ENCODE measurements at places on chromosomes 6 and 20.

- no peak overlapping the region for H3K27ac ChIP-seq
- DNase-seq = no peak
- no peaks in the 10 kb centered on the region for H3K27me3 ChIP-seq
- no peaks in the 10 kb centered on the region for H3K4me1 ChIP-seq
- H3K4me3 ChIP-seq = no peak overlapping the region
Observed at GRCh38 chr20:8250539-8251200, 118.6 kb downstream of the PLCB1 start.

GRCh38 chr6:4358414-4359107 is 223.2 kb upstream of the ECI2 start:
- H3K27me3 ChIP-seq = no peaks in the 10 kb centered on the region
- H3K4me3 ChIP-seq = no peak overlapping the region
- H3K4me1 ChIP-seq = peaks cover 5% of the 10 kb centered on the region
- H3K27ac ChIP-seq = no peak overlapping the region
- H3K36me3 ChIP-seq = no peaks in the 10 kb centered on the region

GRCh38 chr20:10795286-10796026 is 121.7 kb upstream of the JAG1 start:
- H3K27ac ChIP-seq = no peak overlapping the region
- H3K36me3 ChIP-seq = no peaks in the 10 kb centered on the region
- peaks cover 12% of the 10 kb centered on the region for H3K4me1 ChIP-seq
- no peak overlapping the region for H3K4me3 ChIP-seq
- DNase-seq = no peak

- H3K4me1 ChIP-seq = peaks cover 27% of the 10 kb centered on the region
- DNase-seq = peak; percentile 69
- H3K27me3 ChIP-seq = no peaks in the 10 kb centered on the region
- H3K36me3 ChIP-seq = peaks cover 3% of the 10 kb centered on the region
Observed at GRCh38 chr6:140436023-140436811, 1061.8 kb upstream of the CITED2 start.

GRCh38 chr6:106275692-106276091 is 49.9 kb downstream of the ATG5 start:
- H3K27ac ChIP-seq = no peak overlapping the region
- no peak for DNase-seq
- H3K4me3 ChIP-seq = no peak overlapping the region

GRCh38 chr20:56461576-56461975 is 6.9 kb upstream of the RTF2 start:
- DNase-seq = no peak
- no peaks in the 10 kb centered on the region for H3K36me3 ChIP-seq
- H3K4me3 ChIP-seq = no peak overlapping the region
- no peak overlapping the region for H3K27ac ChIP-seq

DNA sequence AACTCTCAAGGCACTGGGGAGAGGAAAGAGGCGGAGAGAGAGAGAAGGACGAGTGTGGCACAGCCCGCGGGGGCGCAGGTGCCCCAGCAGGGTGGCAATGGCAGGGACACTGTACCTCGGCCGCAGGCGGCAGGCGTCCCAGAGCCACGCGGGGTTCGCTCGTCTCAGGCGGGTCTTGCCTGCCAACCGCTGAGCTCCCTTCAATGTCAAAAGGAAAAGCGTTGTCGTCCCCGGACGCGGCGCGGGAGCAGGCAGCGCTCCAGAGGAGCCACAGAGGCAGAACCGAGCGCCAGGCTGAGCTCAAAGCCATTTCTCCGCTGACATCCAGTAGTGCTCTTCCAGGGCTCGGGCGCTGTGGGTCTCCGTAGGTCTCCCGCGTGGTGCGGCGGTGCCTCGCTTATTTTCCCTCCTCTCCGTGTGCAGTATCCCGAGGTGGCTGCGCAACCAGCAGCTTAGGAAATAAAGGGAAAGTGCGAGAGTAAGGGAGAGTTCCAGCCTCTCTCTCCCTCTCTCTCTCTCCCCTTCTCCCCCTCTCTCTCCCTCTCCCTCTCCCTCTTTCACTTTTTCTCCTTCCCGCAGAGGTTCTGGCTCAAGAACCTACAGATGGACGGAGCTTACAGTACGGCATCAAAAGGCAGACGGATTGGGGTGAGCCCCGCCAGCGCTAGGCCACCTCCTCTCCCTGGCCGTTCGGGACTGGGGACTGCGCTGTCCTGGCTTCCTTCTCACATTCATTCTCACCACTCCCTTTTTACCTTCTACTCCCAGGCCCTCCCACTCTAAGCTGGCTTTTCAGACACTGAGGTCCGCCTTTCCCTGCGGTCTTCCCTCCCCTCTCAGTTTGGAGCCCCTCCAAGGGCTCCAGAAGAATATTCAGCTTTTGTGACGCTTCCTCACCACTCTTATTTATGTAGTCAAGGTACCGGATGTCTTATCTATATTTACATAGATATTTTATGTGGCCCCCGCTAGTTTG is at the start of gene LAMA4:
Gene LAMA4, minus strand, starts transcription at position 727 of the 976 bp plus-strand sequence. Its CDS starts 417 bp downstream, at position 310.
- peak within 1 kb of the TSS; percentile 56 for H3K4me3 ChIP-seq
- peak; percentile 59 for DNase-seq
- H3K27ac ChIP-seq = no peak within 1 kb of the TSS
- no peaks in the 10 kb centered on the region for H3K36me3 ChIP-seq

DNA sequence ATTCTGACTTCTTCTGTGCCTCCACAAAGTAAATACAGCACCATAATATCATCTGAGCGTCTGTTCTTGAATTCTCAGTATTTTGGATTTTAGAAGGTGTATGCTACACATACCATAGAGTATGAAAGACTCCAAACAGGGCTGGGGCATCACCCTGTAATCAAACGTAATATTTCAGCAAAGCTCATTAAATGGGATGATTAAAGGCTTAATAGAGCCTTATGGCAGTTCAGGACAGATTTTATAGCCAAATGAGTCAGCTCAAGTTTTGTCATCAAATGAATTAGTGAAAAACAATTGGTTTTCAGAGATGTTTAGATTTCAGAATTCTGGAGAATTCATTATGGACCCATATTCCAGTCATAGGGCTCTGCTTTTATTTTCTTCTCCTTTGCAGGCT is 68.9 kb downstream of the TULP4 start:
- peaks cover 6% of the 10 kb centered on the region for H3K4me1 ChIP-seq
- H3K27ac ChIP-seq = no peak overlapping the region

- DNase-seq = no peak
- no peak overlapping the region for H3K27ac ChIP-seq
- no peaks in the 10 kb centered on the region for H3K4me1 ChIP-seq
- no peak overlapping the region for H3K4me3 ChIP-seq
Observed at GRCh38 chr6:51968265-51968664, 119.1 kb downstream of the PKHD1 start.

DNA sequence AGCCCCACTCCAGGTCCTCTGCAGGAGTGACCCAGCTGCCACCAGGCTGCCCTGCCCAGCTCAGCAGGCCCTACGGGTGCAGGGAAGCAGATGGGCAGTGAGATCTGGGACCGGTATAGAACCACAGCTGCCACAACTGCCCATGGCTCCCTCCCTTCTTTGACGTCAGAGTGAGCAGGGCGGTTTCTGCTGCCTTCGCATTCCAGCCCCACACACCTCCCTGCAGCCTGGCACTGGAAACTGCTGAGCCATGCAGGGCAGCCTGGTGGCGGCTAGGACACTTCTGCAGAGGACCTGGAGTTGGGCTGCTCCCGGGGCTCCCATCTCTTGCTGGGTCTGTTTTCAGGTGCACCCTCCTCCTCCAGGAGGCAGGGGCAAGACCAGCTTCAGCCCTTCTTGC is 101.6 kb upstream of the CD93 start:
- no peaks in the 10 kb centered on the region for H3K27me3 ChIP-seq
- no peaks in the 10 kb centered on the region for H3K36me3 ChIP-seq
- no peak overlapping the region for H3K27ac ChIP-seq
- no peaks in the 10 kb centered on the region for H3K4me1 ChIP-seq

- H3K27ac ChIP-seq = no peak overlapping the region
- H3K4me3 ChIP-seq = no peak overlapping the region
- peaks cover 16% of the 10 kb centered on the region for H3K4me1 ChIP-seq
- DNase-seq = no peak
- H3K27me3 ChIP-seq = no peaks in the 10 kb centered on the region
- H3K36me3 ChIP-seq = no peaks in the 10 kb centered on the region
Observed at GRCh38 chr6:152100183-152100618, 292.7 kb downstream of the ESR1 start.

GRCh38 chr6:16397623-16398022 is 159.2 kb downstream of the GMPR start:
- H3K36me3 ChIP-seq = no peaks in the 10 kb centered on the region
- H3K4me1 ChIP-seq = no peaks in the 10 kb centered on the region
- H3K27ac ChIP-seq = no peak overlapping the region
- H3K27me3 ChIP-seq = no peaks in the 10 kb centered on the region

DNA sequence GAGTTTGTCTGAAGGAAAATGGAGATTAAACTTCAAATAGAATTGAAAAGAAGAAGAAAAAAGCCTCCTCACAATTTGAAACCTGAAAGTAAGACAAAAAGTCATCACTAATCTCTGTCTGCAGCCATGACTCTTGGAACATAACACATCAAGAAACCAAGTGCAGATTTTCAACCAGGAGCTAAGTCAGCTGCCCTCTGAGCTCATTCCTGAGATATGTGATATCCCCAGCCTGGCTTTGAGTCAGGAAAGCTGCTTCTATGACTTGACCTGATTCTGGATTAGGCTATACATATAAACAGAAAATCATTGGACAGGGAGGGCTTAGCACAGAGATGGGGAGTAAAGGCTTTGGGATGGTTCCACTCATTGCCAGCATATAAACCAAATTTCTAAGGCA is 891.4 kb downstream of the TFAP2A start:
- H3K4me1 ChIP-seq = no peaks in the 10 kb centered on the region
- no peaks in the 10 kb centered on the region for H3K27me3 ChIP-seq
- H3K4me3 ChIP-seq = no peak overlapping the region
- no peak for DNase-seq

DNA sequence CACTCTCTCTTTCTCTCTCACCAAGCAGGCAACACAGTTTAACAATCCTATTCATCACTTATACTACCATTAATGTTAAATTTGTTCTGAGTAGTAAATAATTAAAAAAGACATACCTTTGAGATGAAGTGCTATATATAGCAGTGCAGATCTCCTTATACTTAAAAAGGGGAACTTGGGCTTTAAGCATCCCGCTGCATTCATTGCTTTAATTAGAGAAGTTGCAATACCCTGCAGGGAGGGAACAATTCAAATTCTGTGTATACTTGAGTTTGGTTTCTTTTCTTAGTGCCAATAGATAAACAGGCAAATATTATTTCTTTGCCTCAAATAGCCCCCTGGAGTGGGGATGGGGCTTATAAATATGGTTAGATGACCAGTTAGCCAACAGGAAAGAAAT is 10.8 kb upstream of the ZBTB24 start:
- no peaks in the 10 kb centered on the region for H3K36me3 ChIP-seq
- no peaks in the 10 kb centered on the region for H3K27me3 ChIP-seq
- H3K4me3 ChIP-seq = no peak overlapping the region
- DNase-seq = no peak
- peaks cover 30% of the 10 kb centered on the region for H3K4me1 ChIP-seq

DNA sequence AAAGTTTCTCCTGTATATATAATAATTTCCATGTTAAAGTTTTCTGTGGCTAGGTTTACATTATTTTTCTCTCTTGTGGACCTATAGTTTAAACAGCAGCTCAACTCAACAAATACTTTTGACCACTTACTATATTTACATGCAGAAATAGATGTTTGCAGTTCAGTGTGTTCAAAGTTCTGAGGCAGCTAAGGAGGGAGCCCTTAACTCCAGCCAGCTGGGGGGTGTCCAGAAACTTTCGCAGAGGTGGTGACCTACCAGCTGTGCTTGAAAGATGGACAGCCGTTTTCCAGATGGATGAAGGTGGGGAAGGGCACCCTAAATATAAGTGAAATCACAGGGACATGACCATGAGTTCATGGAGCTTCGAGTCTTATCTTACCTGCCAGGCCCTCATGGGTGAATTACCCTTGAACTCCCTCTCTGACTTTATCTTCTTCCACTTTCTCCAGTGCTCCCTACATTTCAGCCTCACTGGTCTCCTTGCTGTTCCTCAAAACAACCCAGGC is 33.4 kb downstream of the DHX35 start:
- H3K36me3 ChIP-seq = no peaks in the 10 kb centered on the region
- H3K4me3 ChIP-seq = no peak overlapping the region
- H3K27me3 ChIP-seq = no peaks in the 10 kb centered on the region
- no peak for DNase-seq

- DNase-seq = peak; percentile 53
- H3K4me1 ChIP-seq = peaks cover 5% of the 10 kb centered on the region
- H3K27ac ChIP-seq = no peak overlapping the region
Observed at GRCh38 chr6:136791296-136792094, 782 bp downstream of the MAP3K5 start.

DNA sequence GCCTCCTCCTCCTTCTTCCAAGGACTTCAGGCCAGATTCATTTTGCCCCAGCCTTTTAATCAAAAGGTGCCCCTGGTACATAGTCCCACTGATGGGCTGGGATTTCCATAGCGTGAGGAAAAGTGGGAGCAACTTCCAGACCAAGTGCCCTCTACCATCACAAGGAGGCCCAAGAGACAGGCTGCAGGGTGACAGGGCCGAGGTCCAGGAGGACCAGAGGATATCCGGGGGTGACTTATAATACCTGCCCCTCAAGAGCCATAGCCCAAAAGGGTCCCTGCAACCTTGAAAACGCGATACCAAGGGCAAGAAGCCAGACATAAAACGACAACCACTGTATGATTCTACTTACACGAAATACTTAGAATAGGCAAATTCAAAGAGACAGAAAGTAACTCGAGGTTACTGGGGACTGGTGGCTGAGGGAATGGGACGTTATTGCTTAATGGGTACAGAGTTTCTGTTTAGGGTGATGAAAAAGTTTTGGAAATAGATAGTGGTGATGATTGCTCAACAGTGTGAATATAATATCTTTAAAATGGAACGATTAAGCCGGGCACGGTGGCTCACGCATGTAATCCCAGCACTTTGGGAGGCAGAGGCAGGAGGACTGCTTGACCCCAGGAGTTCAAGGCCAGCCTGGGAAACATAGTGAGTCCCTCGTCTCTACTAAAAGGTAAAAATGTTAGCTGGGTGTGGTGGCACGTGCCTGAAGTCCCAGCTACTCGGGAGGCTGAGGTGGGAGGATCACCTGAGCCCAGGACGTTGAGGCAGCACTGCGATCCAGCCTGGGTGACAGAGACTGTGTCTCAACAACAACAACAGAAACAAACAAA is 71.9 kb downstream of the NOL4L start:
- no peak overlapping the region for H3K27ac ChIP-seq
- H3K4me1 ChIP-seq = peaks cover 31% of the 10 kb centered on the region
- no peaks in the 10 kb centered on the region for H3K27me3 ChIP-seq
- DNase-seq = no peak
- H3K4me3 ChIP-seq = no peak overlapping the region

DNA sequence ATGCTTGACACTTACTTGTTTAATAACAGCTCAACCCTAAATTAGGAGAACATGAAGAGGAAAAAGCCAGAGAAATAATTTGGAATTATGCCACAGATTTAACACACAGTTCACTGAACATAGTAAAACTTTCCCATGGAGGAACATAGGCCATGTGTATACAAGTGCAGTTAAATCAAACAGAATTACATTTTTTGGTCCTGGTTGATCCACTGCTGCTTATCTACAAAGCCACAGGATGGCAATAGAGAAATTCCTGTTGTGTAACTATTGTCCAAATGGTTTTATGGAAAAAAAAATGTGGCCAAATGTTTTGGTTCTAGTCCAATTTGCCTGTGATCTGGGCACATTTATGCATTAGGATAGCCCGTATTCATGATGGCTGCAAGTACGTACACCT is 136.8 kb downstream of the ALDH8A1 start:
- H3K27ac ChIP-seq = no peak overlapping the region
- no peaks in the 10 kb centered on the region for H3K36me3 ChIP-seq
- no peak for DNase-seq
- no peaks in the 10 kb centered on the region for H3K27me3 ChIP-seq

GRCh38 chr20:37296371-37296770 is 6.9 kb downstream of the MANBAL start:
- no peak overlapping the region for H3K27ac ChIP-seq
- peaks cover 8% of the 10 kb centered on the region for H3K36me3 ChIP-seq
- no peak for DNase-seq
- H3K4me1 ChIP-seq = peaks cover 21% of the 10 kb centered on the region
- H3K4me3 ChIP-seq = no peak overlapping the region

Data from neural progenitor cell (in vitro differentiated cells).